Daoy (cell line): ENCODE measurements at places on chromosomes 6 and 20.

DNA sequence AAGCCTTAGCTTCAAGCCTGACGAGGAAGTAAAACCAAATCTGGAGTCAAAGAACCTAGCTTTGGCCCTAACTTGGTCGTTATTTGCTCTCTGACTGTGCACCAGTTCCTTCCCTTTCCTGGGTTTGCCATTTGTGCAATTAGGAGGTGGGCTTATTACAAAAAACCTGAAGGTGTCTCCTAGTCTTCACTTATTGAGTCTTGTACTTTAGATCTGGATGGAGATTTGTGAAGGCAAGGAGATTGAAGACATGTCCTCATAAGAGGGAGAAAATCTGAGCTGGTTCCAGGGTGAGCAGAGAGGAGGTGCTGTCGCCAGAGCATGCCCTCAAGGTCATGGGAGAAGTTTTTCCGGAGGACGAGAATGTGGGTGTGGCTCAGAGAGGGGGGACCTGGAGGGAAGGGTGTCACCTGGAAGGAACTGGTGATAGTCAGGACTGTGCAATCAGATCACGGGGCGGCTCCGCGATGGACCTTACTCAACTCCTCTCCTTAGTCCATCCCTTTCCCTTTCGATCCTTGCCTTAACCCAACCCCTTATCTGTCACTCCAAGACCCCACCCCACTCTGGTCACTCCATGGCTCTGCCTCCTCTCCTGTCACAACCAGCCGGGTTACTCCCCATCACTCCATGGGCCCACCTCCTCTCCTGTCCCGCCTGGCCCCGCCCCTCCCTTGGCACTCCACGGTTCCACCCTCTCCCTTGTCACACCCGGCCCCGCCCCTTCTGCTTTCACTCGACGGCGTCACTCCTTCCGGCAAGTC is 588 bp upstream of the ACSS2 start:
- DNase-seq: peak; percentile 98

- DNase-seq: no peak
Measured at GRCh38 chr6:94269256-94269655, 849.9 kb upstream of the EPHA7 start.

- DNase-seq: no peak
Measured at GRCh38 chr6:23096876-23097275, 527.5 kb downstream of the HDGFL1 start.

DNA sequence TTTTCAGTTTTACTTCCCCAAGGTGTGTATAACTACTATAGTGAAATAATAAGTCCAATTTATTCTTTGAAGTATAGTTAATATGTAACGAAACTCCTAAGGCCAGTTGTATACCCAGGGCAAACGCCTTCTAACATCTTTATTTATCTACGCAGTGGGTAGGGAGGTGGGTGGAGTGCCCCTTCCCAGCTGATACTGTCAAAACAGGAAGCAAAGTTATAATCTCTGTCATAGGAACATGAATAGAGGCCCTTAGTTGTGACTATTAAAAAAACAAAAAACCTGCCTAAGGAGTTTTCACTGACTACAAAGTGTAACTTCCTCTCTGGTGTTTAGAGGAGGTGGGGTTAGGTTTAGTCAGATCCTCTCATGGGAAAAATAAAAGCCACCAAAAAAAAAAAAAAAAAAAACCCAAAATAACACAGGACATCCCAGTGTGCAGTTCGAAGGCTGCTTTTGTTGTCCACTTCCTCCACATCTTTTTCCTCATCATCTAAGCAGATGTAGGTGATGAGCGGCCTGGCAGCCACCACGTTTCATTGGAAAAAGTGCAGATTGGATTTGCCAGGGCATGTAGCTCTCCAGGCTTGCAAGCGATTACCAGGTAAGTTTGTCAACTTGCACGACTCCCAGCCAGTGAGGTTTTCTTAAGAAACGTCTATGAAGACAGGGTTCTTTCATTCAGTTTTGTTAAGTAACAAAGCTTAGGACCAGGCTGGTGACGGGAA is 58.7 kb downstream of the UTRN start:
- peak; percentile 19 for DNase-seq

- DNase-seq: no peak
Measured at GRCh38 chr6:89172131-89172530, 26.3 kb downstream of the PM20D2 start.
